ENCODE measurements at places on chromosomes 7 and 10.
A peak's percentile ranks its signal among the peaks of the same experiment; 100 is the strongest.

- DNase-seq = no peak
Measured at GRCh38 chr10:8369666-8370065, 315.2 kb downstream of the GATA3 start.

GRCh38 chr10:12388671-12389070 is 39.3 kb downstream of the CAMK1D start:
- no peak for DNase-seq

DNA sequence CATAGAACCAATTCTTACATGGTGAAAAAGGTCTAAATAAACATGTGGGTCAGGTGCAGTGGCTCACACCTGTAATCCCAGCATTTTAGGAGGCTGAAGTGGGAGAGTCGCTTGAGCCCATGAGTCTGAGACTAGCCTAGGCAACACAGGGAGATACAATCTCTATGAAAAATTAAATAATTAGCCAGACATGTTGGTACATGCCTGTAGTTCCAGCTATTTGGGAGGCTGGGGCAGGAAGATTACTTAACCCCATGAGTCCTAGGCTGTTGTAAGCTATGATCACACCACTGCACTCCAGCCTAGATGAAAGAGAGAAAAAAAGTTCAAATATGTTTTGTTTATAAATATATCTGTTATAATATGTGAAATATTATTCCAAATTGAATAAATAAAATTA is 643.6 kb downstream of the IPMK start:
- no peak for DNase-seq

DNA sequence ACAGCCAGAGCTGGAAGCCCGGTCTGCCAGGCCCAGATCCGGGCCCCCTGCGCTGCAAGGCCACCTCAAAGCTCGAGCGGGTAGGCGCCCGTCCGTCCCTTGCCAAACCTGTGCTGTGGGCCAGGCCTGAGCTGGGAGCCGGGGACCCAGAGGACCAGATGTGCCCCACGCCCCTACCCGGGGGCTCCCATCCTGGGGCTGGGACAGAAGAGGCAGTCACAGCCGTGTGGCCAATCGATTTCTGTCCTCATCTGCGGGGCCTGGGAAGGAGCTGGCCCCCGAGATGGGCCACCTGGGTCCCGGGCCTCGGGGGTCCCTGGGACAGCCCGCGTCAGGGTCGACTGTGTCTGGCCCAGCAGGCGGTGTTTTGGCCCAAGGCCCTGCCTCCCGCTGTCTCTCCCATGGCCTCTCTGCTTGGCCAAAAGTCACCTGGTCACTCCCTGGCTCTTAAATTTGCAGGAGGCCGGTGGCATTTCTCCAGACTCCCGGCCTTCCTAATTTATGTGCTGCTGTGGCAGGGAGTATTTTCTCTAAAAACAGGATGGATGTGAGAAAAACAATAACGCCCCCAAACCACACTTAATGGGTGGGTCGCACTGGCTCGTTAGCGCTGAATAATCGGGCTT is 63.8 kb downstream of the UNCX start:
- no peak for DNase-seq

GRCh38 chr10:95504246-95504691 is 56.9 kb downstream of the SORBS1 start:
- DNase-seq = no peak

- no peak for DNase-seq
Measured at GRCh38 chr7:134495546-134495945, 31.8 kb upstream of the AKR1B10 start.

GRCh38 chr10:7077880-7078279 is 333.0 kb downstream of the SFMBT2 start:
- DNase-seq = no peak

- DNase-seq = no peak
Measured at GRCh38 chr7:33044401-33044718, 18.2 kb downstream of the NT5C3A start.

GRCh38 chr10:3045471-3046209 is 21.7 kb upstream of the PFKP start:
- no peak for DNase-seq

- no peak for DNase-seq
Measured at GRCh38 chr10:85600026-85600743, 766.4 kb downstream of the GRID1 start.

GRCh38 chr10:3081383-3081981 is 14.1 kb downstream of the PFKP start:
- no peak for DNase-seq

DNA sequence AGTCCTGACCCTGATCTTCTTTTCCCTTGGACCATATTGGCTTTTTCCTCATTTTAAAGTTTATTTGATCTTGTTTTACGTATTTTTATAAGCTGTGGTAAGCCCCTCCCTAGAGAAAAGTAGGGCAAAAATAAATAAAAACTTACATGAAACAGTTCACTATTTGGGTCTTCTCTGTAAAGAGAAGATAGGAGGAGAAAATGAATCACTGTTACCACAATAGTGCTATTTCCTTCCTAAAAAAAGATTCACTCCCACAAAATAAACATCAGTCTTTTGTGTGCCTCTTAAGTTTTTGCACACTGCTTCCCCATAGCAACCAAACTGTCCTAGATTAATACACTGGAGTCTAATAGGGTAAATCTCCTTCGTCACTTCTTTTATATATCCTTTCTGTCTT is 1.4 kb upstream of the SVIL start:
- DNase-seq = no peak

GRCh38 chr7:25662841-25663800 is 434.8 kb upstream of the NPVF start:
- DNase-seq = no peak

- DNase-seq = peak; percentile 29
Measured at GRCh38 chr7:1530946-1531262, 402 bp downstream of the MAFK start.

- no peak for DNase-seq
Measured at GRCh38 chr10:12542133-12542670, 192.9 kb downstream of the CAMK1D start.

GRCh38 chr10:8300925-8301324 is 246.4 kb downstream of the GATA3 start:
- no peak for DNase-seq

- no peak for DNase-seq
Measured at GRCh38 chr10:83333566-83333965, 805.7 kb upstream of the GHITM start.

GRCh38 chr7:139708541-139708940 is 69.3 kb downstream of the HIPK2 start:
- DNase-seq = no peak

DNA sequence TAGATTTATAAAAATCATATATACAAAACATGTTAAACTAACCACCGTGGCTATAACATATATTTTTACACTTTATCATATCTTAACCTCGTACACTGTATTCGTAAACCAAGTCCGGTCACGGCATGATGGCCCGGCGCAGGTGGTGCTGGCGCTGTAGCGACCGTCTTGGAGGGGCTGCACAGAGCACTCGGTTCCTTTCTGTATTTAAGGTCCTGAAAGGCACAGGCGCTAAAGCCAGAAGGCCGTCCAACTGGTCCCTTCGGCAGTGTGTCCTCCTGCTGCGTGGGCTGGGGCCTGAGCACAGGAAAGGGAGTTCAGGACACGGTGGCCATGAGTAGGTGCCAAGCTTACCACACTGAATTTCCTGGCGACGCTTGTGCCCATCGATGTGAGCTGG is 33.8 kb downstream of the AMZ1 start:
- no peak for DNase-seq

- no peak for DNase-seq
Measured at GRCh38 chr10:118926441-118926840, 103.1 kb upstream of the NANOS1 start.

DNA sequence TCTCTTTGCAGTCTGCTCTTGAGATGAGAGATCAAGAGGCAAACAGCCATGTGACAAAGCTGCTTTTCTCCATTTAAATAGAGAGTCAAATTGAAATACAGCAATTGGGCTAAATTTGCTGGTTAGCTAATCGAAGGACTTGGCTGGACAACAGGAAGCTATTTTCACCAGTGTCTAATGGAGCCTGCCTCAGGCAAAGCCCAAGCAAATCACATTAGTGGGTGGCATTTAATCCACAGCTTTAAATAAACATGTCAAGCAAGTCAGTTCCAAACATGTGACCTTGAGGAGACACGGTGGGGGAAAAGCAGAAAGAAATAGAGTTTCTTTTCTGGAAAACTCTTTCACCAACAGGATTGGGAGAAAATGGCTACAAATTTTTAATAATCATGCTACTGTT is 180.5 kb upstream of the AOAH start:
- DNase-seq = no peak

- DNase-seq = no peak
Measured at GRCh38 chr7:98755138-98755898, 114.5 kb downstream of the TMEM130 start.

DNA sequence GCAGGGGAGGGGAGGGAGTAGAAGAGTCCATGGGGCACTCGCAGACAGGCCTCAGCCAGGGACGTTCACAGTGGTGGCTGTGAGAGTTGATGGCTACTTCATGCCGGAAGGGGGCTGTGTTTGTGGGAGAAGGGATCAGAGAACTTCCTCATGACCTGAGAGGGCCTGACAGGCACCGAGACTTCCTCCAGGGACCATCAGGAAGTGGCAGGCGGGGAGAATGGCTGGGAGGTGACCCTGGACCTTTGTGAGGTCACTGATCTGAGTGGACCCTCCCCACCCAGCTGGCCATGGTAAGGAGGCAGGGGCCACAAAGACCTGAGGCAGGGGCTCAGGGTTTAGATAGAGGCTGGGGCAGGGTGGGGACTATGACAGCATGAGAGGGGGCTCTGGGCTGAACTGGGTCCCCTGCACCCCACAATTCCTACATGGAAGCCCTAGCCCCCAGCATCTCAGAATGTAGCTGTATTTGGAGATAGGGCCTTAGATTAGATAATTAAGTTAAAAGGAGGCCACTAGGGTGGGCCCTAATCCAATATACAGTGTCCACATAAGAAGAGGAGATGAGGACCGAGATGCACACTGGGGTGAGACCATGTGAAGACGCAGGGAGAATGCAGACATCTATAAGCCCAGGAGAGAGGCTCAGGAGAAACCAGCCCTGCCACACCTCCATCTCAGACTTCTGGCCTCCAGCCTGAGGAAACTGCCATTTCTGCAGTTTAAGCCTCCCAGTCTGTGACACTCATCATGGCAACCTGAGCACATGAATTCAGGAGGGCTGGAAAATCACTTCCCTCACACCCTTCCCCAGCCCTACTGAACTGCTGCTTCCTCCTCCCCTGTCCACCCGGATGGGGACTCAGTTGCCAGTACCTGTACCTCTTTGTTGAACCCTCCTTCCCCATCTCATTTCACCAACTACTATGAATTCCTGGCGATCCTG is 273.9 kb upstream of the ZNF32 start:
- DNase-seq = no peak

DNA sequence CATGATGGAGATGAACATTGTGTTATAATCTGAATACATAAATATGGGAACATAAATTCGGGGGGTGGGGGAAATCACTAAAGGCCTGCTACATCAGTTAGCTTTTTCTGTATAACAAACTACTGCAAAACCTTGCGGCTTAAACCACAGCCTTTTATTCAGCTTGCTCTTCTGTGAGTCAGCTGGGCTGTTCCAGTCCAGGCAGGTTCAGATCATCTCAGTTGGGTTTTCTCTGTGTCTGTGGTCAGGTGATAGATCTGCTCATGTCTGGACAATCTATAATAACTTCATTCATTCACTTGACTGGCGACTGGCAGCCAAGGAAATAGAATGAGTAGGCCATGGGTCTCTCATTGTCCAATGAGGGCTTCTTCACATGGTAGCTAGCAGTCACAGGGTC is 23.5 kb downstream of the HTR7 start:
- no peak for DNase-seq

DNA sequence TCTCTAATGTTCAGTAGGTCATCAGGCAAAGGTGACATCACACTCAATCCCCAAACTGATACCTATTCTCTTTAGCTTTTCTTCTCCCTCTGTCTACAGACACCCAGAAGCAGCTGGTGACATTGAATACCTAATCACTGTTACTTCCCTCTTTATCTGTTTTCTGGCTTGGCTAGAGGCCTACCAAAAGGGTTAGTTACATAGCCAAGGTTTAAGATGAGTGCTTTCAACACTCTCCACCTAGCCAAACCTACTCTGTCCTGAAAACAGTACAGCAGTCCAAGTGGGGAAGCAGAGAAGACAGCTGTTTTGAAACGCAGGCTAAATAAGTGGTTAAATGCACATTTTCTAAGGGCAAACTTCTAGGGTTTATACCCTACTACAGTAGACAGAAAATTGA is 39.4 kb downstream of the CCNJ start:
- no peak for DNase-seq

DNA sequence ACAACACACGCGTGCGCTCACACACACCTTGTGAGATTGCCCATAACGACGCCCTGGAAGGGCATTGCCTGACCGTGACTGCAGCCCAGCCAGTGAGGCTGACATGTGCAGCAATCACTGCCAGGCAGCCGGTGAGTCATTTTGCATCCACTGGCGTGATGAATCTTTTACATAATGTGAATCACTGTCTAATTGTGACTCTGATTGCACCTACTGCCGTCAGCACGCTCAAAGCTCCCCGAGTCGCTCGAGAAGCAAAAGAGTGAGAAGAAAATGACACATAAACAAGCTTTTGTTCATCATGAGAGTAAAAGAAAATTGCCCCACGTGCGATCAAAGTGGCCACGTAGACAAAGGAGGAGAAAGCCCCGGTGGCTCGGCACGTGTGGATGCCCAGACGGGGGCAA is 117.4 kb upstream of the PFKP start:
- DNase-seq = peak; percentile 19

DNA sequence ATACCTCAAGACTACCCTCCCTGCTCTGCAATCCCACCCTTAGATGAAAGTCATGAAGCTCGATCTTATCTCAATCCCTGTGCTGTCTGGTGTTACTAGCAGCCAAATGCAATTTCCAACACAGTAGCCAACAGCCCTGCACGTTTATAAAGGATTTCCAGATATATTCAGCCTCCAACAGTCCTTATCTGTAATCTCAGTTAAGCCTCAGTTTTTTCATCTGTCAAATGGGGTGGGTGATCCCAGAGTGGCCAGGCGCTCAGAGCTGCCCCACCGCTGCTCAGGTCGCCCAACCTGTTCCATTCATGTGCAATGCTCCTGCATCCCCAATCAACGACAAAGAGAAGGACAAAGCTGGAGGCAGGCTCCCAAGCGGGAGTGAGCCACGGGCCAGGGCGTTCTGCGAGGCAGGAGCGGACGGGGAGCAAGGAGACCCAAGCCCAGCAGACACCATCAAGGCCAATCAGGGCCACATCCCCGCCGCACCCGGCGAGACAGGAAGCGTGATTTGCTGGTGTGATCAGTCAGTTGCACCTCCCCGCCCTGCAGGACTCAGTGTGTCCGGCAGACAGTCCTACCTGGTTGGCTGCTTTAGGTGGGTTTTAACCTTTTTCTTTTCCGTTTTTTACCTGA is 19.7 kb downstream of the PDGFA start:
- no peak for DNase-seq

All from activated CD4-positive, alpha-beta T cell treated with anti-CD3 and anti-CD28 coated beads, Interleukin-2, amount 50 U/mL, for 4 hours (primary cell).